ENCODE measurements at places on chromosomes 2 and 18. TPM values are rescaled to one million over a fixed set of nuclear protein-coding genes. Genes with fewer than 3 reads are reported as not detected.

TBC1D8 gene
- total RNA-seq = 19.0 TPM

ABCG8 gene
- not detected for total RNA-seq

CTNNA2 gene
- total RNA-seq = 14.0 TPM

LRATD1 gene
- 15.4 TPM for total RNA-seq

ANO7 gene
- total RNA-seq = 0.58 TPM

ASXL3 gene
- 16.8 TPM for total RNA-seq

LRRC30 gene
- total RNA-seq = 0.32 TPM

AP1S3 gene
- 10.0 TPM for total RNA-seq

CNDP1 gene
- 0.16 TPM for total RNA-seq

NEB gene
- total RNA-seq = 79.5 TPM

GALNT3 gene
- total RNA-seq = 14.0 TPM

CPLX4 gene
- not detected for total RNA-seq

GNAL gene
- total RNA-seq = 6.1 TPM

TTLL4 gene
- 8.8 TPM for total RNA-seq

EVX2 gene
- total RNA-seq = 1.9 TPM

OBSL1 gene
- total RNA-seq = 43.5 TPM

ZEB2 gene
- 307 TPM for total RNA-seq

SLC19A3 gene
- 1.4 TPM for total RNA-seq

SPR gene
- 5.5 TPM for total RNA-seq

All from urinary bladder (tissue), 4 donors.